H9 (cell line): ENCODE measurements at places on chromosomes 3 and 15. TPM values are rescaled to one million over a fixed set of nuclear protein-coding genes. Genes with fewer than 3 reads are reported as not detected.

PLA2G4E gene
- not detected in 2 replicates for total RNA-seq

STRA6 gene
- total RNA-seq: 11.2 and 12.8 TPM in 2 replicates

CTXND1 gene
- not detected in 2 replicates for total RNA-seq

SV2B gene
- 0.07 TPM in 1 of 2 replicates, not detected in the other for total RNA-seq

GOLGA8Q gene
- total RNA-seq: not detected in 2 replicates

GOLGA8A gene
- 56.3 and 58.8 TPM in 2 replicates for total RNA-seq

TEX55 gene
- total RNA-seq: not detected in 2 replicates

ERICH6 gene
- total RNA-seq: not detected in 2 replicates

ZDHHC3 gene
- total RNA-seq: 58.3 and 71.3 TPM in 2 replicates

RARB gene
- 0.22 and 0.29 TPM in 2 replicates for total RNA-seq

C2CD4B gene
- total RNA-seq: 0.13 and 0.22 TPM in 2 replicates

ZNF860 gene
- 2.1 and 2.6 TPM in 2 replicates for total RNA-seq

GOLGA8S gene
- 0.07 TPM in 2 replicates for total RNA-seq

PEX5L gene
- total RNA-seq: 0.85 and 1.4 TPM in 2 replicates

MYLK gene
- total RNA-seq: 10.1 and 10.4 TPM in 2 replicates

CCDC13 gene
- total RNA-seq: not detected in 2 replicates

ADGRG7 gene
- total RNA-seq: not detected in 2 replicates

ZPLD1 gene
- total RNA-seq: not detected in 2 replicates

TRPM1 gene
- not detected in 2 replicates for total RNA-seq

LRRN1 gene
- total RNA-seq: 269 and 271 TPM in 2 replicates

CCDC54 gene
- total RNA-seq: not detected in 2 replicates

ARGFX gene
- not detected in 2 replicates for total RNA-seq

SPESP1 gene
- not detected in 2 replicates for total RNA-seq

CEP97 gene
- 12.4 and 13.9 TPM in 2 replicates for total RNA-seq

EPHB1 gene
- total RNA-seq: 2.8 and 3.0 TPM in 2 replicates

NCKIPSD gene
- total RNA-seq: 38.3 and 46.0 TPM in 2 replicates

ABCC5 gene
- total RNA-seq: 32.5 and 37.6 TPM in 2 replicates

CNTN6 gene
- total RNA-seq: not detected in 2 replicates

REC114 gene
- total RNA-seq: not detected in 2 replicates

ACOX2 gene
- total RNA-seq: 0.85 and 1.6 TPM in 2 replicates

FANCD2OS gene
- total RNA-seq: not detected in 2 replicates

ANKRD63 gene
- 0.26 and 0.46 TPM in 2 replicates for total RNA-seq

GABRR3 gene
- not detected in 2 replicates for total RNA-seq

CDC25A gene
- 83.3 and 84.5 TPM in 2 replicates for total RNA-seq

SERINC4 gene
- 0.17 and 0.26 TPM in 2 replicates for total RNA-seq

PLA2G4D gene
- total RNA-seq: 0.33 TPM in 1 of 2 replicates, not detected in the other

HYAL1 gene
- total RNA-seq: 2.0 and 2.2 TPM in 2 replicates

HDC gene
- not detected in 2 replicates for total RNA-seq

CLDN16 gene
- not detected in 2 replicates for total RNA-seq

GOLGA6L10 gene
- 2.0 TPM in 2 replicates for total RNA-seq

CASR gene
- 0.02 TPM in 1 of 2 replicates, not detected in the other for total RNA-seq

CHRNA3 gene
- total RNA-seq: 0.81 and 1.1 TPM in 2 replicates

LINS1 gene
- total RNA-seq: 8.8 and 11.2 TPM in 2 replicates

ECE2 gene
- not detected in 2 replicates for total RNA-seq

PDIA5 gene
- total RNA-seq: 21.9 and 24.3 TPM in 2 replicates

CCR3 gene
- not detected in 2 replicates for total RNA-seq

TGM5 gene
- not detected in 2 replicates for total RNA-seq

CPOX gene
- 22.7 and 24.7 TPM in 2 replicates for total RNA-seq
